ENCODE measurements at places on chromosomes 12 and 14.
A peak's percentile ranks its signal among the peaks of the same experiment; 100 is the strongest.

DNA sequence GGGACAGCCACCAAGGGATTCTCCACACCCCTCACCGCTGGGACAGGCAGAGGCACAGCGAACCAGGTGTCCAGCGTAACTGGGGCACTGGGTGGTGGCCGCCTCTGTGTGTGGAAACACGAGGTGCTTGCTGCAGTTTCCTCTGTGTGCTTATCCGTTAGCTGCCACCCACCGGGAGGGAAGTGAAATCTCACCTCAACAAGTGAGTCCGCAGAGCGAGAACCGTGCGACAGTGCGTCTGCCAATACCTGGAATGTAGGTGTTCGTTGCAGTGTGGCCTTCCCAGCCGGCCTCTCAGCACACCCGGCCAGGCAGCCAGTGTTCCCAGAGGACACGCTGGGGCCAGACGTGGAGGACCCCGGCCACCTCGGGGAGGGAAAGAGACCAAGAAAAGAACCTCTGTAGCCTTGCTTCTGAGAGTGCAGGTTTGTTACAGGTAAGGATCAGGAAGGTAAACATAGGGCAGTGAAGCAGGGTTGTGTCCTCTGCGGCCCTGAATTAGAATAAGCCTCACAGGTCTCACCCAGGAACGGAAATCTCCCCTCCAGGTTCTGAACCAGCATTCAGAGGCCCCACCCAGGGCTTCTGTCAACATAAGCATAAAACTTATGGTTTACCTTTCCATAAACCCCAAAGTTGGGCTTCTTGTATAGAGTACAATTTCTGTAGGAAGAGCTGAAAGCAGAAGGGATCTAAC lies 1.5 kb downstream of the BCL2L14 start:
- no peak for DNase-seq

- no peak for DNase-seq
Observed at GRCh38 chr12:68479261-68479895, 131.3 kb upstream of the RAP1B start.

- no peak for DNase-seq
Observed at GRCh38 chr14:91058042-91058581, 2.3 kb downstream of the RPS6KA5 start.

GRCh38 chr12:125882141-125882540 lies 816.9 kb downstream of the AACS start:
- peak; percentile 25 for DNase-seq

DNA sequence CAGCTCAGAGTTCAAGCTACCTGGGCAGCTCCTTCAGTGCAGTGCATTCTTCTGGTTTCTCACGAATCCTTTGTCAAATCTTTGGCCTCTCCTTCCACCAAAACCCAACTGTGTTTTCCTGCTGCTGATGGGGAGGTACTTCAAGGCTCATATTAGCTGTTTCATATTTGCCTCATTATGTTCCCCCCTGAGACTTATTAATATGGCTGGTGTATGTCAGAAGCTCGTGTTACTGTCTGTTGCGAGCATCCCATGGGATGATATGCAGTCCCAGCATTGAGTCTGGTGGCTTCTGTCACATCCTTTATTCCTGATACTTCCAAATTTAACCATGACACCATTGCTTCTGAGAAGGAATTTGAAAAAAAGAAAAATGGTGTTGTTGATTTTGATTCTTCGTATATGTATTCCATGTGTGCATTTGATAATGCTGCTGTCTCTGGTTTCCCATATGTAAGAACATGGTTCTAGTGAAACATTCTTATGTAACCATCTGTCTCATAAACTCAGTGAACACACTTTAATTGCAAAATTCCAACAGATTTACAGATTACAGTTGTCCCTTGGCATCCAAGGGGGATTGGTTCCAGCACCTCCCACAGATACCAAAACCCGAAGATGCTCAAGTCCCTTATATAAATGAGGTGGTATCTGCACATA lies 149.1 kb downstream of the KICS2 start:
- no peak for DNase-seq

DNA sequence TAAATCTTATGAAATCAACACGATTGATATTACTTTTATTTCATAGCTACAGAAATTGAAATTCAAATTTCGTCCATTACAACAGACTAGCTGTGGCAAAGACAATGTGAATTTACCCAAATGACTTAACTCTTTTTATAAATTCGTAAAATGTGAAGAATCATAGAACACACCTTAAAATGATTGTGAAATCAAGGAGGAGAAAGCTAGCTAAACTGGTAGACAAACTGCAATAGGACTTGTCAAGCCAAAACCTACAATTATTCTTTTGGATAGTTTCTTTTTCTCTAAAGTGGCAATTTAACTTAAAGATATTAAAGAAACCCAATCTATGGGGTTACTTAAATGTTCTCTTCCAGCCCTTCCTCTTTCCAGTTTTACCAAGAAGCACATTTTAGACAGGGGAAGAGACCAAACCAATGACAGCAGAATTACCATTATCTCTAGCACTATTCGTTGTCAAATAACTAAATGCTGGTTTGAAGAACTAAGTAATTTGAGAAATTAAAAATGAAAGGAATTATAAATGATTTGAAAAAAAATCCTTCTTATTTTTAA lies 807 bp upstream of the SLC16A7 start:
- no peak for DNase-seq

- DNase-seq: no peak
Observed at GRCh38 chr12:108110844-108111243, 18.2 kb upstream of the WSCD2 start.
